ENCODE measurements at places on chromosomes 16 and 17. TPM values are rescaled to one million over a fixed set of nuclear protein-coding genes. Genes with fewer than 3 reads are reported as not detected.

DNA sequence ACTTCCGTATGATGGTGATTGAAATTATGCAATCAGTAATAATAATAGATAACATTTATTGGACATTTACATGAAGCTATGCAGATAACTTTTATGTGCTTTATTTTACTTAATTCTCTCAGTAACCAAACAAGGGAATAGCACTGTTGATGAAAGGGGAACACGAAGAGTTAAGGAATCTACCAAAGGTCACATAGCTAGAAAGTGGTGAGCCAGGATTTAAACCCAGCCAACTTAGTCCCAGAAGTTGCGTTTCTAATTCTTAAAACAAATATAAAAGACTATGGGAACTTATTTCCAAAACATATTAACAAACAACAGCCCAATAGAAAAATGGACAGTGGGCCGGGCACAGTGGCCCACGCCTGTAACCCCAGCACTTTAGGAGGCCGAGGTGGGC is 9.7 kb downstream of the SPNS3 start:
- DNase-seq: no peak

GRCh38 chr17:80604009-80604669 is 59.5 kb downstream of the RPTOR start:
- DNase-seq: no peak

- no peak for DNase-seq
Observed at GRCh38 chr16:24999088-24999670, 16.0 kb downstream of the ARHGAP17 start.

GRCh38 chr17:36546418-36547093 is 1.8 kb downstream of the GGNBP2 start:
- no peak for DNase-seq

CX3CL1 gene
- 0.85 TPM for total RNA-seq

- no peak for DNase-seq
Observed at GRCh38 chr17:4310354-4311060, 46.7 kb upstream of the ANKFY1 start.

VMO1 gene
- not detected for total RNA-seq

CA5A gene
- not detected for total RNA-seq

DNA sequence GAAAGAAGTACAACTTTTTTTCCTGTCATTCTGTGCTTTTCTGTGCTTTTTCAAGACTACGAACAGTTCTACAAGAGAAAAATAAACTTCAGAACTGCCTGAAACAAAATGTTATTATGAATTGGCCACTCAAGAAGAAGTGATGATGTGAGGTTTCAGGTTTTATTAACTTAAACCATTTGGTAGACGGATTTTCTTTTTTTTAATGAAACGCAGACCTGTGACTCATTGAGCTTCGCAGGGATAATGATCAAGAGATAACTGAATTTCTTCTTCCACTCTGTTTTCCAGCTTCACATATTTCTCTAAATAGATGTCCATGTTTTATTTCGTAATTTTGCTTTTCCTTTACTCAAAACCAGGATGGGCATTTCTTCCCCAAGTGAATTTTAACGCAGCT is 32.7 kb downstream of the AIPL1 start:
- DNase-seq: no peak

KCNJ18 gene
- total RNA-seq: 0.35 TPM
